Erythroblast (primary cell): ENCODE measurements at places on chromosomes 5 and 9.
A peak's percentile ranks its signal among the peaks of the same experiment; 100 is the strongest.

- DNase-seq: no peak
Measured at GRCh38 chr9:36543916-36544315, 28.8 kb upstream of the MELK start.

DNA sequence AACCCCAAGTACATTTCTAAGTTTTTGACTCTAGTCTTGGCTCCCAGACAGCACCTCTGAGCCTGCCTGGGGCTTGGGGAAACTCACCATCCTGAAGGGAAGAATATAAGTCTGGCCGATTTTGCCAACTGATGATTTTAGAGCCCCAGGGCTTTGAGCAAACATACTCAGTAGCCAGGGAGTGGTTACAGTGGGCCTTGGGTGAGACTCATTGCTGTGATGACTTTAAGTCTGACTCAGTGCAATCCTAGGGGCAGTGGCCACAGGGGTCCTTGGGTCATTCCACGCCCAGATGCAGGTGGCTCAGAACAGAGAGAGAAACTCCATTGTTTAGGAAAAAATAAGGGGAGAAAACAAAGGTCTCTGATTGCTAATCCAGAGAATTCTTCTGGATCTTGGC is 312.0 kb upstream of the EDIL3 start:
- no peak for DNase-seq

GRCh38 chr5:178483620-178484019 is 106.6 kb downstream of the COL23A1 start:
- DNase-seq: no peak

- DNase-seq: no peak
Measured at GRCh38 chr5:116507941-116508655, 66.5 kb downstream of the SEMA6A start.

DNA sequence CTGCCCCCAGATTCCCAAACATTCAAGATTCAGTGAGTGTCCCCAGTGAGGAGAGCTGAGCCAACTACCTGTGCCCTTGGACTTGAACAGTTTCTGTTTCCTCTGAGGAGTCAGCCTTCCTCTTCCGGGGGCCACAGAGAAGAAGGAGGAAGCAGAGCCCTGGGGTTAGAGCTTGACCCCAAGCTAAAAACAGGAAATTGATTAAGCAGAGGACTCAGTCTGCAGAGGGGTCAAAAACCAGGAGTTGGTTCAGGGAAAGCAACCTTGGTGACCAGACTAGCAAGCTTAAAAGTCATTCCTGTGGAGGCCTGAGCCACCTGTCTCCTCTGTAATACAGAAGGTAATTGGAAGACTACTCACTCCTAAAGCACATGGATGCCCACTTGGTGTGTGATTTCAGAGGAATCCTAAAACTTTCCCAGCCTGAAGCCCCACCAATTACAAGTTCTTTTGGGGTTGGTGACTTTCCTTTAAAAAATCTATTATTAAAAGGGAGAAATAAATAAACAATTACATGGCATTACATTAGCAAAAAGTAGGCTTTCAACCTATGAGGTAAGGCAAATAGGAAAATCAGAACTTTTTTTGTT is 64.2 kb upstream of the SELENOP start:
- DNase-seq: no peak

DNA sequence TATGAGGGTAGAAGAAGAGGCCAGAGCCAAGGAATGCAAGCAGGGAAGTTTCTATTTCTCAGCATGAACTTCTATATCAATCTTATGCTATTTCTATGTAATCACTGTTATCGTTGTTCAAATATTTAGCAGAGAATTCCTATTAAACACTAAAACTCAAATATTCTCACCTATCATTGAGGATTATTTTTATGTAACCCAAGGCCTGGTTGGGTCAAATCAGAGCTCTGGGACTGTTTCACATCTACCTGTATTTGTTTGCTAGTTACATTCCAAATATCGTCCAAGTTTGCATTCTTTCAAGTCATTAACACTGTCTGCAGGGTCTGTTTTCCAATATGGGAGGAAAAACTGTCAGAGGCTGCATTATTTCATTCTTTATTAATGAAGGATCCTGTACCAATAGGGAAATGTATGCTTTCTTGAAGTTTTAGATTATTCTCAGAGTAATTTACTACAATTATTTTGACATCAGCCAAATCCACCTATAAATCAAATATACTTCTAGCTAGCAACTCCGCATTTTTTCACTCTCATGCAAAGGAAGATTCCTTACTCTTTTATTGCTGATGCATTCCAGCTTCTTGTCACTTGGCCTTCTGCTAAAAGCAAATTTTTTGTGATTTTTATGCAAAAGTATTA is 52.2 kb downstream of the LURAP1L start:
- DNase-seq: no peak

DNA sequence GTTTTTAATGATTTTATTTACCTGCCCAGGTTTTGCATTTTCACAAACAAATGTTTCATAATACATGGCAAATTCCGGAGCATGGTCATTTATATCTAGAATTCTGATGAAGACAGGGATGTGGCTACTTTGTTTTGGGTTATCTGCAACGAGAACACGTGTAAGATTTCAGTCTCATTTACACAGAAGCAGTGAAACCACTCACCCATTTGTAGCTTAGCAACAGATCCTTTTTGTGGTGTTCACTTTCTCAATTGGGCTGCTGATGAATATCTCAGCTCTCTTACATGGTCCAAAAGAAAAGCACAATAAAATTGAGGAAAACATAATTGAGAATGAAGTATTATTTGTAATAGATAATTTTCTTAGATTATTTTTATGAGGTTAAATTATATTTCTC is 148.6 kb downstream of the CDH9 start:
- DNase-seq: no peak

DNA sequence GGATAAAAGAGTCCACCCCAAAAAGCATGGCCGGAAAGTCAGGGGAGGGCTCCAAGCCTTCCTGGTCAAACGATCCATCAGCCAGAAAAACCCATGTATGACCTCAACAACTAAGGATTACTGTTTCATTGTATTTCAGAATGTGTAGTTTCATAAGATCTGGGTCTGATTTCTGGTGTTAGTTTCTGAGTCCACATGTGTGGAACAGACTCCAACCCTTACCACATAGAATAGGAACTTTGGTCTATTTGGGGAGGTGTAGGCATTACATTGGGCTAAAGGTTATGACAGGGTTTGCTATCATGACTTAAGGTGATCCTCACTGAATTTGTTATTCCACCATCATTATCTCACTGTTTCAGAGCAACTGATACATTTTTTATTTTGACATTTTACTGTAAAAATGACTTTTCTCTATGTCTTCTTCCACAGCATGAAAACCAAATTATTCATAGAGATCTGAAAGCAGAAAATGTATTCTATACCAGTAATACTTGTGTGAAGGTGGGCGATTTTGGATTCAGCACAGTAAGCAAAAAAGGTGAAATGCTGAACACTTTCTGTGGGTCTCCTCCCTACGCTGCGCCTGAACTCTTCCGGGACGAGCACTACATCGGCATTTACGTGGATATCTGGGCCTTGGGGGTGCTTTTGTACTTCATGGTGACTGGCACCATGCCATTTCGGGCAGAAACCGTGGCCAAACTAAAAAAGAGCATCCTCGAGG is 33.5 kb downstream of the HMGCS1 start:
- no peak for DNase-seq

DNA sequence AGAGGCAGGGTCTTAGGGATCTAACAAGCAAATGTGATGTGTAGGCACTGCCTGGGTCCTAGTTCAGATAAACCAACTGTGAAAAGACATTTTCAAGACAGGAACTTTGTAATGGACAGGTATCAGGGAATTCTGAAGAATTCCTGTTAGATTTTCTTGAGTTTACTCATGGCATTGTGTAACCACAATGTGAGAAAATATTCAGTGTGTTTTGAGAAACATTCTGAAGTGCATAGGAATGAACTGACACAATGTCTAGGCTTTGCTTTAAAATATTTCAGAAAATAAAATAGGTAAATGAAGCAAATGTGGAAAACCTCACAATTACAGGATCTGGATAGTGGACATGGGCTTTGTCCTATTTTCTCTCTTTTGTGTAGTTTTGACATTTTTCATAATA is 15.2 kb upstream of the AFAP1L1 start:
- DNase-seq: no peak

- no peak for DNase-seq
Measured at GRCh38 chr5:121251954-121252353, 599.7 kb upstream of the FTMT start.

DNA sequence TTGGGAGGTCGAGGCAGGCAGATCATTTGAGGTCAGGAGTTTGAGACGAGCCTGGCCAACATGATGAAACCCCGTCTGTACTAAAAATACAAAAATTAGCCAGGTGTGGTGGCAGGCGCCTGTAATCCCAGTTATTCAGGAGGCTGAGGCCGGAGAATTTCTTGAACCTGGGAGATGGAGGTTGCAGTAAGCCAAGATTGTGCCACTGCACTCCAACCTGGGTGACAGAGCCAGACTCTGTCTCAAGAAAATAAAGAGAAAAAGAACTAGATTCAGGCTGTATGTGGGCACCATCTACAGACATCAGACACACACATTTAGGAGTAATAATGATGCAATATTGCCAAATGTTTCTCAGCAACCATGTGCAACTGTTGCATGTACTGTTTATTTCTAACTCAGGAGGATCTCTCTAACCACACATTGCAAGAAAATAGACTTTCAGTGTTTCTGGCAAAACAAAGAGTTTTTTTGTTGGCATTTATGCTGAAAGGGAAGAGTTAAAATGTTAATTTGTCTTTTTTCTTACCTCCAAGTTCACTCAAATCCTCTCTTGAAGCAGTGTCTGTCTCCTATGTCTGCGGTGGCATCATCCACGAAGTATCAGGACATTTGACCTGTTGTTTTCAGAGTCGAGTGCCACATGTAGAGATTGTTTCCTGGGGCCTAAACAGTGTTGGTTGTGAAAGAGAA is 5.1 kb upstream of the ORM1 start:
- DNase-seq: peak; percentile 59

- no peak for DNase-seq
Measured at GRCh38 chr5:68086857-68087256, 128.7 kb upstream of the PIK3R1 start.

- DNase-seq: no peak
Measured at GRCh38 chr5:73388306-73388684, 60.3 kb downstream of the FOXD1 start.

GRCh38 chr5:125370461-125371205 is 624.2 kb upstream of the ZNF608 start:
- no peak for DNase-seq

GRCh38 chr5:134736173-134736812 is 2.1 kb upstream of the CAMLG start:
- no peak for DNase-seq

DNA sequence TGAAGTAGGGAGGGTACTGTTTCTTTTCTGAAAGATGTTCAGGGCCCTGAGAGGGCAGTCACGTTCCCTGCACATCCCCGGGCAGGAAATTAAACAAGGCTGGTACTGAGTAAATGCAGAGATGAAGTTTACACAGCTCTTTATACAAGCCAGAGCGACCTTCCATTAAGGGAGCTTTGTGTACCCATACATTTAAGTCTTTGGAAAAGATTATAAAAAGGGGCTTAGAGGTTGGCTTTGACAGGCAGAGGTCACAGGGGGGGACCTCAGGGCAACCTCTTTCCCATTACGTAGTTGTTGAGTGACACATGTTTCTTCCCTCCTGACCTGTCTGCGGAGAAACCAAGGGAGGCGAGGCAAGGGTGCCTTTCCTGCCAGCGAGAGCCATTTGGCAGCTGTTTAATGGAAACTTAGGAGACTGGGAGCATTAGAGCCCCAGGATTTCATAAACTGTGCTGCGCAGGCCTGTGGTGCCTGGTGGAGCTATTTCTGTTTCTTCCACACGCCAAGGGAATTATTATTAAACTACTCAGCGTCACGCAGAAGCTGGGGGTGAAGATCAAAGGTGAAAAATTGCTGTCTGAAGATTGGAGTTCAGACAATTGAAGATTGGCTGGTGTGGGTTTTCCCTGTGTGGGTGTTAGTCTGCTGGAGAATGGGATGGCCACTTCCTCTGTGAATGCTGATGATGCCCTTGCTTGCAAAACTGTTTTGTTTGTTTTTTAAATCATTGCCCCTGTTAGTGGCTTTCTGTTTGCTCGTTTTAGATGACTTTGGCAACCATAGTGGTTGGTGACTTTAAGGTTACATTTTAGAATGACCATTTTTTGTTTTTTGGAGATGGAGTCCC is 3.2 kb upstream of the SMIM32 start:
- no peak for DNase-seq

- DNase-seq: no peak
Measured at GRCh38 chr9:117549444-117549843, 134.6 kb upstream of the ASTN2 start.

DNA sequence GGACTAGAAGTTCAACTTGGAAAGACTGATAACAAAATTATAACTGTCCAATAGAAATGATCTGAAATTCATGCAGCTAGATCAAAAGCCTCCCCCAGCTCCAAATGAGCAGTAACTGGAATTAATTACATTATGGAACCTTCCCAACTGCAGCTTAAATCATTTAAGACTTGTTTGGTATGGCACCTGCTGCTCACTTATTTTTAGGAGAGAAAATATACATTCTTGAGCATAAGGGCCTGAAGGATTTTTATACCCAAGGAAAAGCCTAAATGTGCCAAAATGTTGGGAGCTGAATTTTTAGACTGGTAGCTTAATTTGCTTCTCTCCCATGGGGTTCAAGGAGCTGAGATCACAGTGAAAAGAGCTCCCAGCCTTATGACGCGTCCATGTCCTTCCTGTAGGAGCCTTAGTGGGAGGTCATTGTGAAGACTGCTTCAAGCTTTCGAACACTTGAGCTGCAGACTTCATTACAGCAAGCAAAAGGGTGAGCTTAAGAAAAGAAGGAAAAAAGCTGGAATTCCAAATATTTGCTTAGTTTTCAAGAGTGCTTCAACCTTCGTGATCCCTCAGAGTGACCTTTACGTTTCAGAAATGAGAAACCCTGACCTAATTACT is 276.0 kb downstream of the DMAC1 start:
- DNase-seq: no peak

DNA sequence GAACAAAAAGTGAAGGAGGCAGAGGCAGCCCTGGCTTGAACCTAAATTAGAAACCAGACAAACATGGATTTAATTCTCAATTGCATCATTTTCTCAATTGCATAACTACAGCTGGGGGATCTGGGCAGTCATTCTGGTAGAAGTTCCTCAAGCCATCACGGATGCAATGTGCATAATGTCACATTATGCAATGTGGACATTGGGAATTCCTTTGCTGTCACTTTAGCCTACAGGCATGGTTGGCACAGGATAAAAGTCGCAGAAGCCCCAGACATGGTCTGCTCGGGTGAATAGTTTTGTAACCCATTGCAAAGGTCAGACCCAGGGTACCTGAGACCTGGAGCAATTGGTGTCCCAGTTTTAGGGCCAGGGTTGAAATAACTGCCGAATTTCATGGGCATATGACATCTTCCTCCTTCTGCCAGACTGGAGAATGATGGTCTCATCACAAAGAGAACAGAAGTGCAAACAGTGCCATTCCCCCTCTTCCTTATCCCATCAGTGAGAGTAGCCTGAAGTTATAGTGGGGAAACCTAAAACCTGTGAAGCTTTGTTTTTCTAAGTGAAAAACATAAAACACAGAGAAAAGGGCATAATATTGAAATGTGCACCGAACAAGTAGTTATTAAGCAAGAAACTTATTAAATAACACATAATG is 290.8 kb downstream of the MSX2 start:
- no peak for DNase-seq

- no peak for DNase-seq
Measured at GRCh38 chr9:70580606-70581195, 166.2 kb upstream of the KLF9 start.
